ENCODE measurements at places on chromosomes 12 and 14.
A peak's percentile ranks its signal among the peaks of the same experiment; 100 is the strongest.

- DNase-seq: no peak
Observed at GRCh38 chr14:49553106-49553505, 33.1 kb downstream of the RPS29 start.

DNA sequence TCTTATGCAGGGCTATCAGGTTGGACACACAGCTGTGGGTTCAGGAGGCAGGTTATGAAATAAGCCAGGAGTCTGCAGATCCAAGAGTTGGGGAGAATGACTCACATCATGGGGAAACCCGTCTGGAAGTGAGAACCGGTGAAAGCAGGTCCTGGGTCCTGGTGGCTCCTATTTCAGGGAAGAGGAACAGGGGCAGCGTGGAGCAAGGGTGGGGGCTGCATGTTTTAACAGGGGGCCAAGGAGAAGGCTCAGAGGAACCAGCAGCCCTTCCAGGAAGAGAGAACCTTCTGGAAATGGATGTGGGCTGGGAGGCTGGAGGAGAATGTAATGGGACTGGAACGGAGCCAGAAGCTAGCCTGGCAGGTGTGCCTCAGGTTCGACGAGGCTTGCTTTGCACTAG, 7.8 kb upstream of the KRT74 start:
- DNase-seq: no peak

GRCh38 chr12:85468356-85469157, 188.5 kb downstream of the ALX1 start:
- DNase-seq: peak; percentile 86

GRCh38 chr12:124573839-124574786, 6.7 kb upstream of the NCOR2 start:
- peak; percentile 35 for DNase-seq

- no peak for DNase-seq
Observed at GRCh38 chr12:71949646-71950045, 11.0 kb downstream of the TPH2 start.

- DNase-seq: no peak
Observed at GRCh38 chr12:75955251-75955650, 76.3 kb downstream of the PHLDA1 start.

DNA sequence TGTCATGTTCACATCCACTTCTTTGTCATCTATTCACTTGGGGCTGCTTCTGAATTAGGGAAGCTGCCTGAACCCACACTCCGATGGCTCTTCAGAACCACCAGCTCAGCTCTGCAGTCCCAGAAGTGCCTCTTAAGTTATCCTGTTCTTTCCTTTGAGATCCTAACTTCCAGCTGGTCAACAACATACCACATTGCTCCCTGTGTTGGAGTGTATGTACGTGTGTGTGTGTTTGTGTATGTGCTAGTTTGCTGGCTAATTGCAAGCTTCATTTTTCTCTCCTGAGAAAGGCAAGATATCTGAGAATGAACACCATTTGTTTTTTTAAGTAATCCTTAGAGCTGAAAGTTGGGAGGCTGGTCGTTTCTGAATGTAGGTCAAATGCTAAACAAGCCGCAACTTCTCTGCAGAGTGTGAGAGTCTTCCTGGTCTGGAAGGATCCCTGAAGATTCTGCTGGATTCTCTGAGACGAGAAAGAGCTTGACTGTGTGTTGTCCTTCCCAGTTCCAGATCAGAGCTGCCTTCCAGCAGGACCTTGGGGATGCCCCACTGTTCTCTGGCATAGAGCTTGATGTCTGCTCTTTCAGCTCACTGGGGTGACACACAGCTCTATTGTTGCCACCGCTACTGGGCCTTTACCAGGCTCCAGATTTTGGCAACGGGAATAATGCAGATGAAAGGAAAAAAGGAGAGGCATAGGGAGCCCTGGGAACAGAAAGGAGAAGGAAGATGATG, 839 bp downstream of the GSG1 start:
- no peak for DNase-seq

GRCh38 chr14:68794130-68794850, 1.4 kb upstream of the ZFP36L1 start:
- DNase-seq: peak; percentile 68

All from OCI-M1 (cell line).